ENCODE measurements at places on chromosomes 11 and 22.

DNA sequence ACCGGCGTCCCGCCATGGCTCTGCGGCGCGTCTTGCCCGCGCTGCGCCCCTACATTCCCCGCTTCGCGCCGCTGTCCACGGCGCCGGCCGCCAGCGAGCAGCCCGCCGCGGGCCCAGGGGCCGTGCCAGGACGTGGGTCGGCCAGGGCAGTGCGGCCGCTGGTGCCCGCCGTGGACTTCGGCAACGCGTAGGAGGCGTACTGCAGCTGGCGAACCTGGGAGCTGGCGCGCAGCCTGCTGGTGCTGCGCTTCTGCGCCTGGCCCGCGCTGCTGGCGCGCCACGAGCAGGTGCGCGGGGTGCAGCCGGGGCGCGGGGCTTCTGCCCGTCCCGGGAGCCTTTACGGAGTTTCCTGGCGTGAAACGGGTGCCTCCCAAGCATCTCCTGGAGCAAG lies 20.1 kb downstream of the DGCR6L start:
- DNase-seq = no peak

- DNase-seq = no peak
Observed at GRCh38 chr11:121554552-121554951, 101.8 kb upstream of the SORL1-AS1 start.

- no peak for DNase-seq
Observed at GRCh38 chr11:65573391-65574079, 1.2 kb downstream of the FAM89B start.

GRCh38 chr22:43983808-43984207 lies 28.6 kb downstream of the SAMM50 start:
- no peak for DNase-seq

DNA sequence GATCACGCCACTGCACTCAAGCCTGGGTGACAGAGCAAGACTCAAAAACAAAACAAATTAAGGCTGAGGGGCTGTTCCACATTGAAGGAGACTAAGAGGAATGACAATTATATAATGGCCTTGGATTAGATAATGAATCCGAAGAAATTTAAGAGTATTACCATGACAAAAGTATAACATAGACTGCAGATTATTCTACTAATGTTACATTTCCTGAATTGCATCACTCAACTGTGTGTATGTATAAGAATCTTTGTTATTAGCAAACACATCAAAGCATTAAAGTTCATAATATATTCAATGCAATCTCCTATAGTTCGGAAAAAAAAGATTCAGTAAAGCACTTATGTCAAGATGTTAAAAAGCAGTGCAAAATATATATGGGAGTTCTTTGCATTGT lies 27.5 kb downstream of the CSTF3 start:
- DNase-seq = no peak

GRCh38 chr11:69204941-69205742 lies 49.4 kb downstream of the SMIM38 start:
- DNase-seq = no peak

GRCh38 chr11:109911488-109911887 lies 181.7 kb upstream of the ZC3H12C start:
- DNase-seq = no peak

DNA sequence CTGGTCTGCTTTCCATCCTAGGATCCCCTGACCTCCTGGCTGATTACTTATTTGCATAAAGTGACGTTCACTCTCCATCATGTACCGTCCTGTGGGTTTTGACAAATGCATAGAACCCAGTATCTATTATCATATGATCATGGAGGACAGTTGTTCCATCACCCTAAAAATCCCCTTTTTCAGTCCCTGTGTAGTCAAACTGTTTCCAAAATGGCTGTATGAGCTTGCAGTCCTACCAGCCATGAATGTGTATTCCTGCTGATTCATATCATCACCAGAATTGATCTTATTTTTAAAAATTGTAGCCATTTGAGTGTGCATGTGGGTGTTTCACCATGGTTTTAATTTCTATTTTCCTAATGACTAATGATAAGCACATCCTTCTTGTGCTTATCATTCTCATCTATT lies 108.8 kb downstream of the MPPED1 start:
- DNase-seq = no peak

DNA sequence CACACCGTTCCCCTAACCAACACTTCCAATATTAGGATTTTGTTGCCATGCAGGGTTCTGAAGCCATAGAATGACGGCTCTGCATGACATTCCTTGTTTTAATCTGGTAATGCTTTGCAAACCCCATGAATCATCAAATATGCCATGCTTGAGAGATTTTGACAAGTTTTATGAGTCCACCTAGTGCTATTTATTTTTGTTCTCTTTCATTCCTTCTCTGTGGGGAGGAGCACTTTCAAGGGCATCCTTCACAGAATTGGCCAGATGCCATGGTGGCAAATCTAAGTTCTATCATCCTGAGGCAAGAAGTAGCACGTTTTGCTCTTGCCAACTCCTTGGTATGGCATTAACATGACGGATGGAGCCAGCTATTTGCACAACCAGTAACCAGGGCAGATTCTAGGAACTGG lies 268.4 kb downstream of the FAM76B start:
- no peak for DNase-seq

DNA sequence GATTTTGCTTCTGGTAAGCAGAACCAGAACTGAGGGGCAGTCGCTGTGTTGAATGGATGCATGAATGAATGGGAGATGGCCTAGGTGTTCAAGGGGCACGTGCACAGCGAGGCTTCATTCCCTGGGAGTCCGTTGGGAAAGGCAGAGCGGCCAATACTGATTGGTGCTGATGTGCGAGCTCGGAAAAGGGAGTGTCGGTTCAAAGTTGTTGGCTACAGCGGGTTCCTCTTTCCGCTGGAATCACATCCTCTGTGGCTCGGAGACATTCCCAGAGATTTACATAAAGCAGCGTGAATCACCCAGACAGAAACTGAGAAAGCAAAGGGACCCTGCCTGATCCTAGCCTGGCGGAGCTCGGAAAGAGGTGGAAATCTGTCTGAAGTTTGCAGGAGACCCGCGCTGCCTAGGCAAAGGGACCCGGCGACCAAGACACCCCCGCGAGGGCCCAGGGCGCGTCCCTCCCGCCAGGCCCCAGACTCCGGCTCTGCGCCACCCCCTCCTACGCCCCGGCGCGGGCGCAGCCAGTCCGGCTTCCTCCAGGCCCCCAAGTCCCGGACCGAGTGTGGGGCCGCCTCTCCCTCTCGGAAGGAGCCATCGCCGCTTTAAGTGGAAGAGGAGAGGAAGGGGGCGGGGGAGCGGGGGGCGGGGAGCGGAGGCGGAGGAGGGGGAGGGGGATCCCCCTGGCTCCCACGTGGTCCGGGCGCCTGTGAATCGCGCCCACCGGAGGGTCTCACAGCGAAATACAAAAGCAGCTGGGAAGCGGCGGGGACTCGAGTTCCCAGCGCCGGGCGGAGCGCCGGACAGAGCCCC lies at the start of gene FJX1:
Gene FJX1 (plus strand): TSS at position 774 of the 810 bp plus-strand sequence. CDS start 177 bp downstream, outside the sequence.
- no peak for DNase-seq

DNA sequence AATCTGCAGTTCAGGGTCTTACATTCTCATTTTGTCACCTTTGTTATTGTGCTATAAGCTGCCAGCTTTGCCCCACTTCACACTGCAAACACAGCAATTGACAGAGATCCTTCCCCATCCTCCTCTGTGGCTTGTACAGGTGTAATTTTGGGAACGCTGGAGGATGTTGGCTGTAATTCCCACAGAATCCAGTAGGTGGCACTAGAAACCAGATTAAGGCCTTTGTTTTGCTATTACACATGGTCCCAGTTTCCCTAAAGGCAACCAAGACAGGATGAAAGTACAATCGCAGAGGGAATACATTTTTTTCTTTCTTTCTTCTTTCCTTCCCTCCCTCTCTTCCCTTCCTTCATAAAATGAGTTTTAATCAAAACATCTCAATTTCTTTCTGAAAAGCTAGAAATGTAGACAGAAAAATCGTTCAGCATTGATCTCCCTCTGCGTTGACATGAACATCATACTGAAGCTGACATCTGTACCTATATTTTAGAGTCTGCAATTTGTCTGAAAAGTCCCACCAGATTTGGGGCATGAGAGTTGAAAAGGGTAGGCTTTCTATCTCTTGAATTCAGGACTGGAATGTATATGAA lies 21.3 kb upstream of the NELL1 start:
- DNase-seq = peak; percentile 71

GRCh38 chr11:10638316-10638925 lies 55.1 kb downstream of the IRAG1 start:
- no peak for DNase-seq

DNA sequence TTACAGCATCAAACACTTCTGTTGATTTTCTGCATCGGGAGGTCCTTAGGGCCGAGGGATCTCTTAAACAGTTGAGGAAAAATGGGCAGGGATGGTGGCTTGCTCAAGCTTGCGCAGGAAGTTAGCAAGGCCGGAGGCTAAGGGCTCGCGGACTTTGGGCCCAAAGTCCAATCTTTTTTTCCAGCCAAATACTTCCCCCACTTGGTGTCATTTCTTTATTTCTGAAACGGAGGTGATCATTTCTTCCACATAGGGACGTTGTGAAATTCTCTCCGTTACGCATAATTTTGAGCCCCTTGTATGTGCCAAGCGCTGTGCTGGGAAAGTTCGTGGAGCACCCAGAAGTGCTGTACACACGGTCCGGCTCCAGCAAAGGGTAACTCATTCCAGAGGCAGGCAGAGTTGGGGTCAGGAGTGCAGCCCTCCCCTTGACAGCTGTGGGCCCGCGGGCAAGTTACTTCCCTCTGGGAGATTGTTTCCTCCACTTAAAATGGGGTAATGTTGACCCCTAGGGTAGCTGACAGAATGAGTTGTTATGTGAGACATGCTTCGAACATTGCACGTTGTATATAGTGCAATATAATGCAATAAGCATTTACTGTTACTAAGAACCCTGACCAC lies 809 bp downstream of the MIEF1 start:
- no peak for DNase-seq

DNA sequence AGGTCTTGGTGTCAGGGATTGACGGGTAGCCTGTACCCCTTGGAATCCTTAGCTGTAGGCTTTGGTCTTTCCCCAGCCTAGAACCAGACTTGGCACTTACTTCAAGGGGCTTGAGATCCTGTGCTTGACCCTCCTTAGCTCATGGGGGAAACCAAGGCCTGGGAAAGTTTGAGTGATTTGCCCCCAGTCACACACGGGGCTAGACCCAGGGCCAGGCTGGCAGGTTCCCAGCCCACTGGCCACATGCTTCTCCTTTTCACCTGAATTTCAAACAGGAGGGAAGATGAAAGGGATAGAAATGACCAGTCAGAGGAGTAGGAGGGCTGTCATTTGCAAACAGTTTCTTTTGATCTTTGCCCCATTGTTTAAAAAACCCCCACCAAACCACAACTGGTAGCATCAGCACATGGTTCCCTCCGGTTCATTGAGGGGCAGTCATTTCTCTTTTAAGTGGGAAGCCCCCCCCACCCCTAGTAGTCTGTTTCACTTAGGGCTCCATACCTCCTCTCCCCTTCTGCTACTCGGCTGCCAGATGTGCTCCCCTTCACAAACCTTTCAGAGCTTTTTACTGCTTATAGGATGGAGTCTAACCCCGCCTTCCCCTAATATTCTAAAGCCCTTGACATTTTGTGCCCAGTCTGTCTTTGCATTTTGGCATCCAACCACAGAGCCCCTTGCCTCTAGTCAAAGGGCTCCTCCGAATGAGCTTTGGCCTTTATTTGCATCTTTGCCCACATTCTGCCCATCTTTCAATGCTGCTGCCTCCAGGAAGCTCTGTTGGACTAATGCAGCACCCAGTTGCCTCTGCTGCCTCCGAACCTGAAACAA lies 37.6 kb downstream of the ZNRF3 start:
- DNase-seq = no peak

- DNase-seq = no peak
Observed at GRCh38 chr11:119461229-119461963, 38.4 kb upstream of the THY1 start.

GRCh38 chr11:24589064-24589463 lies 92.2 kb downstream of the LUZP2 start:
- DNase-seq = no peak

DNA sequence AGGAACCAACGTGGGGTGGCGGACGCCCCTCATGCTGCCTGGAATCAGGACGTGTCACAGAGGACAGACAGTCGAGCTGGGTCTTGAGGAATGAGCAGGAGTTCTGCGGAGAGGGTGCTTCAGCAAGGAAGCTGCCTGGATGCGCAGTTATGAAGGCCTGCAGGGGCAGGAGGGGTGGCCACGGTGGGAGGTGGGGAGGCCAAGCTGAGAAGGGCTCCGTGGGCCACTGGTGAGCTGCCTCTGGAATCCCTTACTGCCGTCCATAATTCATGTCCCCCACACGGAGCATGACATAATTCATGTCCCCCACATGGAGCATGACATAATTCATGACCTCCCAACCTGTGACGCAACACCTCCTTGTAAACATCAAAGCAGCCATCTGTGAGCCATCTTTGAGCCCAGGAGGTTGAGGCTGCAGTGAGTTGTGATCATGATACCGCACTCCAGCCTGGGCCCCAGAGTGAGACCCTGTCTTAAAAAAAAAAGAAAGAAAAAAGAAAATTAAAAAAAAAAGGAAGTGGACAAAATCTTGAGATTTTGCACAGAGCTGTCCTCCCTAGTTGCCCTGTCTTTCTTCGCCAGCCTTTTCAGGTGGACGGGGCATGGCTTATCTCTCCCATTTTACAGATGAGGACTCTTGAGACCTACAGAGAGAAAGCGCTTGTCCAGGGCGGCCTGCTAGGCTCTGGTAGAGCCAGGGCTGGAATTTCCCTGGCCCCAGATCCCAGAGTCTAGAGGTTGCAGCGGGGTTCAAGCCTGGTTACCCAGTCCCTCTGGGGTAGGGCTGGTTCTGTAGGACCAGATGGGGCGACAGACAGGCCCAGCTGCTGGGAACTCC lies 24.3 kb upstream of the PICK1 start:
- DNase-seq = no peak

GRCh38 chr11:45523760-45524159 lies 141.7 kb downstream of the CHST1 start:
- DNase-seq = no peak

GRCh38 chr11:20522536-20522935 lies 76.9 kb upstream of the SLC6A5 start:
- DNase-seq = no peak

- DNase-seq = peak; percentile 84
Observed at GRCh38 chr11:5808500-5809121, at the start of gene OR52N2. Gene OR52N2 (plus strand): TSS chr11:5808924. CDS start chr11:5820336, 11,412 bp downstream.

Data from hematopoietic multipotent progenitor cell treated with erythropoietin and hydrocortisone succinate and interleukin-3 and kit ligand, for 17 days (in vitro differentiated cells).